ENCODE measurements at places on chromosomes 4 and X.

GRCh38 chrX:43446752-43447151 lies 209.3 kb upstream of the MAOA start:
- DNase-seq = no peak

- DNase-seq = no peak
Observed at GRCh38 chr4:141652161-141652778, 15.9 kb downstream of the IL15 start.

DNA sequence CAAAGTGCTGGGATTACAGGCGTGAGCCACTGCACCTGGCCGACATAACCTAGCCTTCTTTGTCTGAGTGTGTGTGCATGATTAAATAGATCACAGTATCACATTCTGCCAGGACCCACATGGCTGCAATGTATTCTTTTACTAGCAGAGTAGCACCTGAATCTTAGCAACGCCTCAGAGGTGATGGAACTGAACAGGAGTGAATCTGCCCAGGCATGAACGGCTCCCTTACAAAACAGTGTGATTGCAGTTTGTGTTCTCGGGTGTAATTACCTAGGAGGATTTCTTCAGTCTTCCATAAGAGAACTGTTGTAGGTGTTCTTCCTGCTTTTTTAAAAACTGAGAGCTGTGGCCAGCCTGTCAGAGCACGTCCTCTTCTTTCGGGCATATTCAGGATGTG lies 122.7 kb upstream of the STS start:
- no peak for DNase-seq

- DNase-seq = no peak
Observed at GRCh38 chrX:47200385-47201150, 6.9 kb downstream of the UBA1 start.

DNA sequence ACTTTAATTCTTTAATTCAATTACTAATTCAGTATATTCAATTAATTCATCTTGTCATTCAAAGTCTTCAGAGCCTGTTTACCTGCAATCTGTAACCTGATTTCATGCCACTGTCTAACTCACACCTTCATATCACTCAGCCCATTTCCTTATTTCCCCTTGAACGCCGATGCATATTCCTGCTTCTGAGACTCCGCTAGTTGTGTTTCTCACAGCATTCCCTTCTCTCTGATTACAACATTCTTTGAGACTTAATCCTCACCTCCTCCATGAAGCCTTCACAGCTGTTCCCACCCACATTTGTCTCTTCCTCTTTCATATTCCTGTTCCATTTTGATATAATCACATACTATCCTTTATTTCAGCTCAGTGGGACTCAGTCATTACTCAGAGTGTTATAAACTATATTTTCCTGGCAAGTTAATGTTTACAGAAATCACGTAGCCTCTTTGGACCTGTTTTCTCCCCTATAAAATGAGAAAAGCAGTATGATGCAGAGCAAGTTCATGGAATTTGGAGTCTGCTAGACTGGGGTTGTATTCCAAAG lies 69.0 kb downstream of the MAP9 start:
- no peak for DNase-seq

DNA sequence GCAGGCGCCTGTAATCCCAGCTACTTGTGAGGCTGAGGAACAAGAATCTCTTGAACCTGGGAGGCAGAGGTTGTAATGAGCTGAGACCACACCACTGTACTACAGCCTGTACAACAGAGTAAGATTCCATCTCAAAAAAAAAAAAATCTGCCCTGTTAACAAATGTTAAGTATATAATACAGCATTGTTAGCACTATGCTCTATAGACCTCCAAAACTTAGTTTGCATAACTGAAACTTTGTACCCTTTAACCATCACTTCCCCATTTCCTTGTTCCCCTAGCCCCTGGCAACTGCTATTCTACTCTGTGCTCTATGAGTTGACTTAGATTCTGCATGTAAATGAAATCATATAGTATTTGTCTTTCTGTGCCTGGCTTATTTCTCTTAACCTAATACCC lies 76.7 kb downstream of the TAB3 start:
- no peak for DNase-seq

GRCh38 chr4:107988763-107989035 lies 990 bp upstream of the HADH start:
- DNase-seq = no peak

- no peak for DNase-seq
Observed at GRCh38 chr4:72489267-72489666, 79.8 kb downstream of the ADAMTS3 start.

DNA sequence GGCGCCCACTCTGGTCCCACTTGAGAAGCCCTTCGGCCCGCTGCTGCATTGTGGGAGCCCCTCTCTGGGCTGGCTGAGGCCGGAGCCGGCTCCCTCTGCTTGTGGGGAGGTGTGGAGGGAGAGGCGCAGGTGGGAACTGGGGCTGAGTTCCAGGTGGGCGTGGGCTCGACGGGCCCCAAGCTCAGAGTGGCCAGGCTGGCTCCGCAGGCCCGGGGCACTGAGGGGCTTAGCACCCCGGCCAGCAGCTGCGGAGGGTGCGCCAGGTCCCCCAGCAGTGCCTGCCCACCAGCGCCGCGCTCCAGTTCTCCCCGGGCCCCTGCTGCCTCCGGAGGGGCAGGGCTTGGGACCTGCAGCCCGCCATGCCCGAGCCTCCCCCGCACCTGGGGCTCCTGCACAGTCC lies 65.2 kb upstream of the SMIM10 start:
- no peak for DNase-seq

- DNase-seq = no peak
Observed at GRCh38 chr4:188270273-188271069, 131.2 kb downstream of the TRIML1 start.

DNA sequence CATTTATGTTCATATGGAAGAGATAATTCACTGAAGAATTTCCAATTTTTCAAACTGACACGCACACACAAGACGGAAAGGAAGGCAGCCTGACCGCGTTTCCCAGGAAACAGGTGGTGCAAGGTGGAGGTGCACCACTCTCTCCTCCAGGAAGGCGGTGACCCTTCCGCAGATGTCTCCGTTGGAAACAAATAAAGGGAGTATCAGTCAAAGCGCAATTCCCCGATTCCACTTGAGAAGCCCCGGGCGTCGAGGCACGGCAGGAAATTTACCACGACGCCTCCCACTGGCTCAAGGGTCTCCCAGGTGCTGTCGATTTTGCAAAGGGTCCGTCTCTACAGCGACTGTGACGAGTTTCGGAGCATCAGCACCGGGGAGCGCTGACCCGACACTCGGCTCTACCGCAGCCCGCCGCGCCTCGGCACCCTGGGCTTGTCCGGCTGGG lies 770 bp upstream of the TIGD2 start:
- no peak for DNase-seq

- DNase-seq = no peak
Observed at GRCh38 chr4:131551306-131551705, 1597.8 kb upstream of the PCDH10 start.

DNA sequence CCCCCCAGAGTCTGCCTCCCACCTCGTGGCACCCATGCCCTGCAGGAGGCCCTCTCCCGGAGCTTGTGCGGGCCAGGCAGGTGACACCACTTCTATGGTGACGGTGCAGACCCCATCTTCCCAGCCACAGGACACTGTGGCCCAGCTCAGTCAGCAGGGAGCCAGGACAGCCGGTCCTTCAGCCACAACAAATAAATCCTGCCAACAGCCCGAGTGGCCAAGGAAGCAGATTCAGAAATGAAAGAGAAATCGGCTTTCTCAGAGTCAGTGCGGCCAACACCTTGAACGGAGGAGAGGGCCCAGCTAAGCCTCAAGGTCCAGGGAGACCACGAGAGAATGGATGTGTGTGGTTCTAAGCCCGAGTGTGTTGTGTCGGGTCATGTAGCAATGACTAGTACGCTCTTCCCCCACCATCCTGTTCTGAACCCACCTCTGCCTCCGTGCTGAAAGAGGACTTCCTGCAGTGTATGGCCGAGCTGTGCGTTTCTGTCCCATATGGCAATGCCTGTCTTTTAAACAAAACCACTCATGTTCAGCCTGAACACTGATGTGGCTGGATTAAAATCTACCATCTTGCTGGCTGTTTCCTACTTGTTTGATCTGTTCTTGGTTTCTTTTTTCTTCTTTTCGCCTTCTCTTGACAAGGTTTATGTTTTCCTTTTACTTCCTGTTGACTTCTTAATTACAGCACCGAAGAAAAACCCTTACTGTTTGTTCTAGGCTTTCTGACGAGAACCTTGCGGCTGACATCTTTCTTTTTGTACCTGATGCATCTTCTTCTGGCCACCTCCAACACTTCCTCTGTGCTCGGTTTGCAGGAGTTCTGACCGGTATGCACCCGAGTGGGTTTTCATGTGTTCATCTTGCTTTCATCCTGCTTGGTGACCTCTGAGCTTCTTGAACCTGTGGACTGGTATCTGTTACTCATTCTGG lies 53.1 kb downstream of the GAK start:
- no peak for DNase-seq

- no peak for DNase-seq
Observed at GRCh38 chr4:7886007-7886973, 53.4 kb downstream of the AFAP1 start.

GRCh38 chr4:3521621-3522325 lies 10.4 kb downstream of the LRPAP1 start:
- no peak for DNase-seq

GRCh38 chr4:165325732-165326512 lies 1.5 kb upstream of the MSMO1 start:
- DNase-seq = no peak

DNA sequence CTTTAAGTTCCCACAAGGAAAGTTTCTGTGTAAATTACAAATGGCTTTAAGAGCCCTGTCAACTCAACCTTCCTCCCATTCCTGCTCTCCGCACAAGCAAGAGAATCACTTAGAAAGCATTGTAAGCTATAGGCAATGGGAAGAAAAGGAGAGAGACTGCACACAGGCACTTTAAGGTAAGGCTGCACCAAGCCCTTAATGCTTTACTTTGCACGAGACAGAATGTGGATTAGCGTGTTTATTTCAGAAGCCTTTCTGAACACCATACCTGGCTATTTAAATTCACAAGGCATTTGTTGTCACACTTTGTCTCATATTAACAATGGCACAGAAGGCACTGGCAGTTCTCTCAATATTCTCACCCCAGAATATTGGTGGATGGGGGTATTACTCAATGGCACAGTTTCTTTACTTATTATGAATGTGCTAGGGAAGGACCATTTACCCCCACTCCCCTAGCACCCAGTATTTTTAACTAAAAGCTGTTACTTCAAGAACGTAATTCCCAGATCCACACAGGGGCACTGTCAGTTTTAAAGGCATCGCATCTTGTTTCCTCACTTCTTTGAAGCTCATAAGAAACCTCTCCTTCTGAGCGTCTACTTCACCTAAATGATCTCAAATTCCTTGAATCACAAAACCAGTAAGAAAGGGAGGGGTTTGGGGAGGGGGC lies 150.0 kb downstream of the MAML3 start:
- no peak for DNase-seq

DNA sequence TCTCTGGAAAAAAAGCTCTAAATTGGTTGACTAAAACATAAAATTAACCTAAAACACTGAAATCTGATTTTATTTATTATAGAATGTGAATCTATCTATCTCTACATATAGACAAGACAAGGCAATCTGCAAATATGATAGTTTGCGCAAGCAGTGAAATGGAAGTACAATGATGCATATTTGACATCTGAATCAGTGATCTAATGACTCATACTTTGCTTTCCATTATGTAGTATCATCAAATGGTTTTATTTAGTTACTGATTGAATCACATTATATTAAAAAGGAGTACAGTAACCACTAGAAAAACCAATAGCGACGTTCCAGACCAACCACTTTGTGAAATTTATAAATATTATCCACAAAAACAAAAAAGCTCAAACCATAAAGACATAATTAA lies 1969.3 kb downstream of the PCDH7 start:
- DNase-seq = no peak

DNA sequence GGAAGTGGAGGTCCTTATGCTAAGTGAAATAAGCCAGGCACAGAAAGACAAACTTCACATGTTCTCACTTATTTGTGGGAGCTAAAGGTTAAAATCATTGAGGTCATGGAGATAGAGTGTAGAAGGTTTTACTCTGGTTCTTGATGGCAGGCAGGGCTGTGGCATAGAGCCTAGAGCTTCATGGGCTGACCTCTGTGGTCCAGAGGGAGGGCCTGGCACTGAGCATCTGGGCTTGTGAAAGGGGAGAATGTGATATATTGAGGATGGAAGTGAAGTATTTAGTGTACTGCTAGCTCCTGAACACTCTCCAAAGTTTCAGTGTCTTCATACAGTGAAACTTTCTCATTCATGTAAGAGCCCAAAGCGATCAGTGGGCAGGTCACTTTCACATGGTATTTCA lies 71.3 kb upstream of the ANXA3 start:
- no peak for DNase-seq

GRCh38 chrX:19875050-19875431 lies 12.4 kb downstream of the SH3KBP1 start:
- no peak for DNase-seq

DNA sequence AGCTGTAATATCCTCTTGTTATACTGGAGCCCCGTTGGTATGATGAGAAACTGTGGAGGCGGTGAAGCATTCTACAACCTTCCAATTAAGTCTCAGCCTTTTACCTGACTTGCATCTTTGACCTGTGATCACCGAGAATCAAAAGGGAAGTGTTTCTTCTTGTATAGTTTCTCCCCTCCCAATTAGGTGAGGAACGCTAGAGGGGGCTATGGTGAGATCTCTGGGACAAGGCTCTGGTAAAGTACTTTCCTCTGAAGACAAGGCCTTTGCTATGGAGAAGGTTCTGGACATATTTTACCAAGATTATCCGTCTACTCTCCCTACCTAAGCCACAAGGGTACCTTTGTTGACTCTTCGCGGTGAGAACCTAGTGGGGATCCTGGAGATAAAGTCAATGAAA lies 111.3 kb downstream of the CBLL2 start:
- no peak for DNase-seq

DNA sequence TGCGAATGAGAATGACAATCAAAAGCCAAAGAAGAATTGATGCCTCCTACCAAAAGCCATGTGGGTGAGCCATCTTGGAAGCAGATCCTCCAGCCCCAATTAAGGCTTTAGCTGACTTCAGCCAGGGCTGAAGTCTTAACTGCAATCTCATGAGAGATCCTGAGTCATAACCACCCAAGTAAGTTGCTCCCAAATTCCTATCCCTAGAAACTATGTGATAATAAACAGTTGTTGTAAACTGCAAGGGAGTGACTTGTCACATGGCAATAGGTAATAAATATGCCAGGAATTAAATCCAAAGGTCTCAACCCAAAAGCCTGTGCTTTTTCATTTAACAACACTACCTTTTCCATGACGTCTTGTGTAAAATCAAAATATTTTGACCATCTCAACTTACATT lies 154.2 kb upstream of the TBL1X start:
- DNase-seq = no peak

- DNase-seq = no peak
Observed at GRCh38 chrX:42384956-42385355, 393.0 kb downstream of the PPP1R2C start.

Measured in cortex of kidney (tissue), 1 donor.